Activated naive CD4-positive, alpha-beta T cell treated with anti-CD3 and anti-CD28 coated beads for 36 hours (primary cell): ENCODE measurements at places on chromosomes 12 and 14. TPM values are rescaled to one million over a fixed set of nuclear protein-coding genes. Genes with fewer than 3 reads are reported as not detected.

TEAD4 gene
- total RNA-seq, result 3.7 TPM

- no peak for DNase-seq
Observed at GRCh38 chr14:94638339-94638738, 26.1 kb downstream of the SERPINA3 start.

INSM2 gene
- not detected for total RNA-seq

RPL10L gene
- total RNA-seq, result not detected

DNA sequence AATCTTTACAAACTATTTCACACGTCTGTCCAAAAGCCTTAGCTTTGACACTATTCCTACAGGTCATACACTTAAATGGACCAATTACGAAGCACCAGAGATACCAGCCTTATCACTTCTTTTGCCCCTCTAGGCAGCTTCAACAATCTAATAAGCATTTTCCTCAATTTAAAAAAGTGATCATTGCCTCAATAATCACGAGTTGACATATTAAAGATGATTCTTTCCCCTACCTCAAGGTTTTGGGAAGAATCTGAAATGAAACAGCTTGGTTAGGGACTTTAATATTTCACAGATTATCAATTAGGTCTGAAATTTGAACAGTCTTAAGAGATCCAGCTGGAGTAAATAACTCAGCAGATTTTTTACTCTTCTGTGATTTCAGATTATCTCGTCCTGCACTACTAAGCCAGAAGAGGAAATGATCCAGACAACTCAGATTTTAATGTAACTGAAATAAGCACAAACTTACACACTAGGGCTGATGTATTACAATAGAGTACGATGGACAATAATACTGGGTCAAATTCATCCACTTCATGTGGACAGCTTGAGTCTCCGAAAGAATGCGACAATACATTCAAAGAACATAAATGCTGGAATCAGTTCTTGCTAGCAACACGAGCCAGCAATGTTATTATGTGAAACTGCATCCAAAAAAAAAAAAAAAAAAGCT lies 15.9 kb downstream of the UBE2N start:
- DNase-seq, result no peak

PLEK2 gene
- 3.2 TPM for total RNA-seq

ESR2 gene
- 0.43 TPM for total RNA-seq

DNA sequence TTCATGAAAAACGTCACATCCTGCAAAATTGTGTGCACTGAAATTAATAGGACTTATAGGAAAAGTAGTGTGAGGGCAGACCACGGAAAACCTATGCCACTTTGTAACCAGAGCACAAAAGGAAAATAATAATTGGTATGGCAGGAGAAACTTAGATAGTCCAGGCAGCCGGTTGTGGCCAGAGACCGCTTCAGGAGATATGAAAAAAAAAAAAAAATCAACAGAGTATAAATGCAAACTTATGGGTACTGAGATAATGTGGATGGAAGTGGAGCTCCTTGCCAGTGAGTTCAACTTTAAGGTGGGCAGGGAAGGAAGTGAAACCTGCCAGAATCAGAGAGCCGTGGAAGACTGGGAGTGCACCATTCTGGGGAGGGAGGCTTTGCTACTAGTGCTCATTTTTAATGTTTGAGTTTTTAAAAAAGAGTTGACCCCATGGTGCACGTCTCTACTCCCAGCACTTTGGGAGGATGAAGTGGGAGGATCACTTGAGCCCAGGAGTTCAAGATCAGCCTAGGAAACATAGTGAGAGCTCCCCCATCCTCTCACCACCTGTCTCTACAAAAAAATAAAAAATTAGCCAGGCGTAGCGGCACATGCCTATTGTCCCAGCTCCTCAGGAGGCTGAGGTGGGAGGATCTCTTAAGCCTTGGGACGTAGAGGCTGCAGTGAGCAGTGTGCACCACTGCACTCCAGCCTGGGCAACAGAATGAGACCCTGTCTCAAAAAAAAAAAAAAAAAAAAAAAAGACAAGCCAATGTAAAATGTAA lies 34.3 kb upstream of the METAP2 start:
- no peak for DNase-seq

E2F7 gene
- total RNA-seq, result 9.9 TPM

DNA sequence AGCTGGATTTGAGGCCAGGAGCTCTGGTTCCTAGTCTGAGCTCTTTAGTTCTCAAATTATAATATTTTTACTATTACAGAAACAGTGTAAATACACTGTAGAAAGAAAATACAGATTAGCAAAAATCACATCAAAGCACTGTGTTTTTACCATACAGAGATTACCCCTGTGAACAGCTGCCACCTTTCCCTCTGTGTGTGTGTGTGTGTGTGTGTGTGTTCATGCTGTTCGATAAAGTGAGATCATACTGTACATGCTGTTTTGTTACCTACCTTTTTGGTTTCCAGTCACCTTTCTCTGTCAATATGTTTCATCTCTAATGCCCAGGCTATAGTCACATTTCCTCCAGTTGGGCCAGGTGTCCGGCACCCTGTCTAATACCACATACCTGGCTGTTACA lies 26.9 kb downstream of the MVK start:
- DNase-seq, result no peak

DNA sequence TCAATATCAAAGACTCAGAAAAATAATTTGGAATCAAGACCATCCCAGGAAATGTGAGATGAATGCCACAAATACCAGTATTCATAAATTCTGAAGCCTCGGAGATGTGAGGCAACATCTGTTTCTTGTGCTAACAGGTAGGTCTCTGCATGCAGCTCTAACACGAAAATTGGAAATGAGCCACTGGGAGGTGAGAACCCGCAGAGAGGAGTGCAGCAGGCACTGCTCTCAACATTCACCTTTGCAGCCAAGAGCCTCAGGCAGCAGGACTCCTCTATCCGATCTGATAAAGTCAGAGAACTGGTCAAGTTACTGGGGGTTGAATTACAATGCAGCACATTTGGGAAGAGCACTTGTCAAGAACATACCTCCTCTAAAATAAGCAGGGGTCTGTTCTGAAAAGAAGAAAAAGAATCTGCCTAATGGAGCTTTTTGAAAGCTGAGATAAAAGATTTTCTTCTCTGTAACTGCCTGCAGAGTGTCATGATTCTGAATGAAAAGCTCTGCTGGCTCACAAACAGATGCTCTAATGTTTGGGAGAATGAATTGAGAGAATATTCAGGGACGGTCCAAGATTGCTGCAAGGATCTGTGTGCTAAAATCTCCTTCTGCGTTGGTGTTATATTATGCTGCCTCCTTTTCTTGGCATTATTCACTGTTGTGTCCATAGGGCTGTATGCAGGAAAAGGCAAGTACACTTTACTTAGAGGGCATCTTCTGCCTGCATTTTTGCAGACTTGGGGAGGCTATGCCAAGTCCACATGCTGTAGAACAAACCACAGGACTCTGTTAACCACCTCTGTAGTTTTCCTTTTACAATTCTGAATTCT lies 209.6 kb upstream of the KRR1 start:
- DNase-seq, result no peak

- DNase-seq, result peak; percentile 76
Observed at GRCh38 chr12:1605129-1606020, 11.0 kb upstream of the FBXL14 start.

DNA sequence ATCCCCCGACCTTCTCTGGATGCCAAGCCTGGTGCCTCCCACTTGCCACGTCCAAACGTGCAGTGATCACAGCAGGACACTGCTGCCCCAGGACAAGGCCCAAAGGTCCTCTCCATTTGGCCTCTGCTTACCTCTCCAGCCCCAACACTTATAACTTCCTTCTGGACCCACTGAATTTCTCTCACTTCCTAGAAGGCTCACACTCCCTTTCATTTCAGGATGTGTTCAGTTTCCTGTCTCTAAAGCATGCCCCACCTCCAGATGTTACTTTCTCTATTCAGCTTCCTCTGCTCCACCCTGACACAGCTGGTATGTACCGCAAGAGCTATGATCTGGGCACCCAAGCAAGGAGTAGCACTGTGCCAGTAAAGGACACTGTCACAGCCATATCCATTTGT lies 33.0 kb downstream of the CDKL1 start:
- peak; percentile 74 for DNase-seq

SMIM41 gene
- total RNA-seq, result not detected

TNS2 gene
- 0.37 TPM for total RNA-seq

GRCh38 chr12:55842681-55843429 lies at the start of gene MMP19:
Gene MMP19 (minus strand): TSS chr12:55842936. CDS start chr12:55842830, 106 bp downstream.
- DNase-seq, result no peak

DIO2 gene
- not detected for total RNA-seq

DNA sequence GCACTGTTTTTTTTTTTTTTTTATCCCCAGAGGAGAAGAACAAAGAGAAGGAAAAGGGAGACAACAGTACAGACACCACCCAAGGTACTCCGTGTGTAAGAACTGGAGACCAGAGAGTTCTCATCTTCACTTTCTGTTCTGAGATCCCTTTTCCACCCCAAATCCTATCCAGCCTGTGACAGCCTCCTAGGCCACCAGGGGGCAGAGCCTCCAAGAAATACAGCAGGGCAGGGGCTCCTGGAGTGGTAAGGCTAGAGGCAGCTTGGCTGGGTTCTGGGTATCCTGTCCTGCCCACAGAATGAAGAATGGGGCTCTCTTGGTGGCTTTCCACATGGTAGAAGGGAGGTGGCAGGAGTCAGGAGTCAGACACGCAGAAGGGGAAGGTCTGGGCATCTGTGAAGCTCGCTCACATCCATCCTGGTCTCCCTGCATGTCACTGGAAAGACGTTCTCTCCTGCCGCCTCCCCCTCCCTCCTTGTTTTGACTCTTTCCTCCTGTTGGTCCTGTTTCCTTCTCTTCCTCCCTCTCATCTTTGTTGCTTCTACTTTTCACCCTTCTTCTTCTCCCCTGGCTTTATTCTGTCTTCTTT lies 12.0 kb downstream of the CLSTN3 start:
- DNase-seq, result peak; percentile 74

DNA sequence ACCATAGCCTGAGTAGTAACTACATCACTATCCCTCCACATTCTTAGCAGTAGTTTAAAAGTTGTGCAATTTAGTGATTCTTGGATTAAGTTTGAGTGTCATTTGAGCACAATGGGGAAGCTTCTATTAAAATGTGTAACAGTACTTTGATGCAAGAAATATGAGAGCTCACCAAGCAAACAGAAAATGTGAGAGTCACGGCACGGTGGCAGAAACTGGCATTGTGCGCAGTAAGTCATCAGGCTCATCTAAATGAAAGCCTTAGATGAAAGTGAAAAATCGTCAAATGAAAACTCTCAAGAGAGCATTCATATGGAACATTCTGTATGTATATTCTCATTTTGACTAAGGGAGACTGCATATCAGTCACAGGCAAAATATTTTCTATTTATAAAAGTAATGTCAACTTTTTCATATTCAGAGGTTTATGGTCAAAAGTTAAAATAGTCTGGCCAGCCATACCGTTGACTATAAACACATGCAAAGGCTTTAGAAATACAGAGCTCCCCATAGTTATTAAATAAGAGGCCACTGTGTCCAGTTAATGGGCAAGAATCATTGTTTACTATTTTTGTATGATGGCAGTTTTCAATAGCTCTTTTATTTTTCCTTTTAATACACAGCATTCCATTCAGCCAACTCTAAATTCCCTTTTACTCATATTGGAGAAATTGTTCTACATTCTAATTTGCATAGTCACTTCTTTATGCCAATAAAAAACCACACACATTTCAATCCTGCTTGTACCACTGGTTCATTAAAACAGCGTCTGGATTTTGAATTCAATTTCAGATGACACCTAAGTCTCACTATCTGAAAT lies 167.9 kb downstream of the PRKD1 start:
- no peak for DNase-seq

GRCh38 chr12:129079719-129080118 lies 226.4 kb downstream of the GLT1D1 start:
- DNase-seq, result no peak

DNA sequence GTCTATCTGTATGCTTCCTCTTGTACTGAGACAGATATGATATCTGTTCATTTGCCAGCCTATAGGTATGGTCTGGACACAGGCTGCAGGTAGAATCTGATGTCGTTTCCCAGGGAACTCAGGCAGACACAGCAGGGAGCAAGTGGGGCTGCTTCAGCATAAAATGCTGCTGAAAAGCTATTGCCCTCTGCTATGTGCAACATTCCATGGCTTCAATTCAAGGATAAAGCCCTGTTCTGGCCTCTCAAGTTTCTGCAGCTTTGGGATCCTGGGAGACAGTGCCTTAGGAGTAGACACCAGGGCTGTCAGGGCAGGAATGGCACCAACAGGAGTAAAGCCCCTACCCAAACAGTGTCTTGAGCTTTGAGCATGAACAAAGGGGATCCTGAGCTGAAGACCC lies 173.5 kb downstream of the SLC41A2 start:
- DNase-seq, result no peak

DNA sequence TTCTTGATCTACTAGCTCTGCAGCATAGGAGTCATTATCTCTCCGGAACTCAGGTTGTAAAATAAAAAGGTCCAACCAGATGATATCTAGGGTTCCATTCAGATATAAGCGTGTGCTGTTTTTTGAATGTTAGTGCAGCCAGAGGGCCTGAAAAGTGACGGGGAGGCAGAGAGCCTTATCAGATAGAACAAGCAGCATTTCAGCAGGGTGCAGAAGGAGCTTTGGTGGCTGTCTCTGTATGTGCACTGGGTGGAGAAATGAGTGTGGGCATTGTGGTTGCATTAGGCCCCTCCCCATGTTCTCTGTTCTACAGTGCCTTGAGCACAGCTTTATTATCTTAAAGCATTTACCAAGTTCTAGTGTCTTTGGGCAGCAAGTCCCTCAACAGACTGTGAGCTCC lies 275.1 kb downstream of the NRXN3 start:
- DNase-seq, result no peak

DNA sequence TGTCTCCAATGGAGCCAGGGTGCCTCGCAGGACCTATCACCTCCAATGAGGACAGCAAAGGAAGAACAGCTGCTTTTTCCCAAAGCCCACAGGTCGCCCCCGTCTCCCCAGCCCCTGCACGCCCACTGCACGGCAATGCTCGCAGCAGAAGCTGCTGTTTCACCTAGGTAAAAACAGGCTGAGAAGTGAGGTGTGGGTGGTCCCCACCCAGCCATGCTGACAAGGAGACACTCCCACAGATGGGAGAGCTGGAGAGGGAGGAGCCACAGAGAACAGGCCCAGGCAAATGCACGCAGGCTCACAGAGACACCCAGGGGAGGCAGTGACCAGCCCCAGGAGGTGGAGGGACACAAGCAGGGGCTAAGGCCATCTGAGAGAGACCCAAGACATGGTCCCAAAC lies 10.4 kb downstream of the CFAP73 start:
- DNase-seq, result no peak

DNA sequence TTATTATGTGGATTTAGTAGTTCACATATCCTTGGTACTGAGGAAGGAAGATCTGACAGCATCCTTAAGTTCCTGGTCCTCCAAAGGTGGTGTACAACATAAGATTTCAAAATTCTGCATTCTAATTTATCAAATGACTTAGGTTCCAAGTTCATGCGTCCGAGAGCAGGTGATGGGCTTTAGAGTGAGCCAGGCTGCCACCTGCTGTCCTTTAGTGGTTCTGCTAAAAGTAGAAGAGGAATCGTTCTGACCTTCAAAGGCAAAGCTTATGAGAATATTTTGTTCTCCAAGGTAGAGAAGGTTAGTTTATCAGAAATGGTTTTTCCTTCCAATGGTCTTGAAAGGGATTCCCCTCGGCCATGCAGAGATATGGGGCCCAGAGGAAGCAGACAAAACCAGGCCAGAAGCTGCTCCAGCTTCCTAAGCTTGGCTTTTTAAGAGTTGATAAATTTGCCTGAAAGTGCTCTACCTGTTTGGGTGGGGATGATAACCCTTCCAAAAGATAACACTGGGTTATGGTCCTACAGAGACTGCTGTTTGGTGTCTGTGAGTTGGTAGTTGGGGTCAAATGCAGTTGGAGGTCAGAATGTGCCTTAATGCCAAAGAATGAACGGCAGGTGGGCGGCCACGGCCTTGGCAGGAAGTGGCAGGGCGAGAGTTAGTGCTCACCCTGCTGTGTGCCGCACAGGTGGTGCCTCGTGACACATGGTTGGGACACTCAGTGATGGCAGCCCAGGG lies 29.1 kb upstream of the LRTM2 start:
- peak; percentile 87 for DNase-seq
